ENCODE measurements at places on chromosomes 3 and 15.

GRCh38 chr3:188664795-188665194 is 507.0 kb upstream of the TPRG1 start:
- DNase-seq: no peak

GRCh38 chr3:137325170-137325569 is 367.4 kb downstream of the IL20RB start:
- DNase-seq: no peak

DNA sequence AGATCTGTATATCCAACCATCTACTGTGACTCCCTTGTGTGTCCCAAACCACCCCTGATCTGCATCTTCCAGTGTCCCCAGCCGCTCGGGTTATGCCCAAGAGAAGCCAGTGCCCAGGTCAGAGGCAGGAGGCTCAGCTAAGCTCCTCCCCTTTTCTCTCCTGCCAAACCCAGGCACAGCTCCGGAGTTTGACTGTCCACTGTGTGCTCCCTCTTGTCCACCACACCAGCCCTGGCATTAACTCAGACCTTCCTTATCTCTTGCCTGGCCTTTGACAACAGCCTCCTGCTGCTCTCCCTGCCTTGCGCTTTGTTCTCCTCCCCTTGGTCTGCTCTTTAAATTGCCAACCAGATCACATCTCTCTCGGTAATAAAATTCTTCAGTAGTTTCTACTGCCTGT is 39.3 kb downstream of the DGKG start:
- no peak for DNase-seq

GRCh38 chr3:20574746-20575145 is 388.7 kb upstream of the SGO1 start:
- no peak for DNase-seq

DNA sequence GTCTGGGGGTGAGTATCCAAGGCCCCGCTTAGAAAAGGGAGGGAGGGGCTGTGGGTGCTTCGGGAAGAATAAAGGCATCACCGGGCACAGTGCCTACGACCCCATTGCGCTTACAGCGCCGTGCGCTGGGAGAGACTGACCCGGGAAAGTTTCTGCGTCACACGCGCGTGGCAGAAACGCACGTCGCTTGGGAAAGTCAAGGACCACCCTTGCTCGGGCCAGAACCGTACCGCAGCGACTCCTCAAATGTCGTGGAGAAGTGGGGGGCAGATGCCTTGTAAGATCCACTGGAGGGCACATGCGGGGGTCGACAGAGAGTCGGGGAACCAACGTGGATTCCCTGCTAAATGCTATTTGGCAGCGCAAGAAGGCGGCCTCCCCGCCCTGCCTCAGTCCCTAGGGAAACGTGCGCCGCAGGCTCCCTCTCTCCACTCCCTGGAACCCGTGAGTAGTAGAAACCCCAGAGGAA is 2.4 kb downstream of the ADAMTS9 start:
- no peak for DNase-seq

DNA sequence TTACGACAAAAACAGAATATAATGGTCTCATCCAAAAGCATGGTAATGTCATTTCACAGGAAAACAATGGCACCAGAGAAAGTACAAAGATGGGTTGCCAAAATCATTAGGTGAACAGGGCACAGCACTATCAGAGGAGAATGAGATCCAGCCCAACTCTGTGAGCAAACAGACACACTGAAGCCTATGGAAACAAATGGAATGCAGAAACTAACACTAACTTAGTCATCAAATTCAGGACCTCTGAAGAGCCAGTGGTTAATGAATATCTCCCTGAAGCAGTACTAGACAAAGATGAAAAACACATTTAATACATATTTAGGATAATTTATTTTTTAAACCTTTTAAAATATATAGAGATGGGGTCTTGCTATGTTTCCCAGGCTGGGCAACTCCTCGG is 14.6 kb upstream of the RPS17 start:
- DNase-seq: no peak

DNA sequence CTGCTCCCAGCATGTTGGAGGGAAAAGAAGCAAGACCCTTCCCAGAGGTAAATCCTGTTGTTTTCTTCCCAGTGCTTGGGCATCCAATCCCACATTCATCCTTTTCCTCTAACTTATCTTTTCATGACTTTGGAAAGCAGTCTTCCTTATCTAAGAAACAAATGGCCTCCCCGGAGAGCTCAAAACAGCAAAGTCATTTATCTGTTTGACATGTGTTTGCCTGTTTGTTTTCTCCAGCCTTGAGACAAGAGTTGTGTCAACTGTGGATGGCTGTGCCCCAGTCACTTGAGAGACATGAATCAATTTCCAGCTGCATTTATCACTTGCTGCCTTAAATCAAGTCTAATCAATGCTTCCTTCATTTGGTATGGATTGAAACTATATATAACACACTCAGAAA is 103.9 kb downstream of the SHQ1 start:
- no peak for DNase-seq

GRCh38 chr3:16543242-16543864 is 29.9 kb upstream of the RFTN1 start:
- DNase-seq: no peak

GRCh38 chr15:53625962-53626845 is 133.3 kb downstream of the WDR72 start:
- no peak for DNase-seq

- DNase-seq: no peak
These were observed 3.9 kb upstream of the HAPLN3 start for GRCh38 chr15:88899251-88899650.

DNA sequence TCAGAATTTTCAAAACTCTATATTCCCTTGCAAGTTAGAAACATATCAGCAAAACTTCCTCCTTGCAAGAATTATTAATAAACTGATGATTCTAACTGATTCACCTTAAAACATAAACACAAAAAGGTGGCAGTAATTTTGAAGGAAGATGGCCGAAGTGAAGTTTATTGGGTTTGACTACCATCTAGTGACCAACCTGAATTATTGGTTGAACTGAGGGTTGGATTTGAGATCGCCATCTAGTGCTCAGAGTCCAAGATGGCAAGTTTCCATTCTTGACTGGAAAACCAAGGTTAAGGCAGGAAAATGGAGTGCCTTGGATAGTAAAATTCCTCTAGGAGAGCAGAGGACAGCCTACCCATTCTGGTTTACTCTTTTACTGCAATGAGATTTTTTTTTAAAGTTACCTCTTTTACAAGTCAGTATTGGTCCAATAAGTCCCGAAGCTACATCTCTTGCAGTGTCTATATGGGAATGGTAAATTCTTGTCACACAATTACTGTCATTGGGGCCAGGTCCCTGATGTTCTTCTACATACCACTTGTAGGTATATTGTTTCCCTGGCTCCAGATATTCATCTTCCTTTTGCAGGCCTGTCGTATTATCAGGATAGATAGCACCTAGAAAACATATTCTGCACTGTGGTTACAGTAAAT is 51.6 kb upstream of the CP start:
- DNase-seq: peak; percentile 90

DNA sequence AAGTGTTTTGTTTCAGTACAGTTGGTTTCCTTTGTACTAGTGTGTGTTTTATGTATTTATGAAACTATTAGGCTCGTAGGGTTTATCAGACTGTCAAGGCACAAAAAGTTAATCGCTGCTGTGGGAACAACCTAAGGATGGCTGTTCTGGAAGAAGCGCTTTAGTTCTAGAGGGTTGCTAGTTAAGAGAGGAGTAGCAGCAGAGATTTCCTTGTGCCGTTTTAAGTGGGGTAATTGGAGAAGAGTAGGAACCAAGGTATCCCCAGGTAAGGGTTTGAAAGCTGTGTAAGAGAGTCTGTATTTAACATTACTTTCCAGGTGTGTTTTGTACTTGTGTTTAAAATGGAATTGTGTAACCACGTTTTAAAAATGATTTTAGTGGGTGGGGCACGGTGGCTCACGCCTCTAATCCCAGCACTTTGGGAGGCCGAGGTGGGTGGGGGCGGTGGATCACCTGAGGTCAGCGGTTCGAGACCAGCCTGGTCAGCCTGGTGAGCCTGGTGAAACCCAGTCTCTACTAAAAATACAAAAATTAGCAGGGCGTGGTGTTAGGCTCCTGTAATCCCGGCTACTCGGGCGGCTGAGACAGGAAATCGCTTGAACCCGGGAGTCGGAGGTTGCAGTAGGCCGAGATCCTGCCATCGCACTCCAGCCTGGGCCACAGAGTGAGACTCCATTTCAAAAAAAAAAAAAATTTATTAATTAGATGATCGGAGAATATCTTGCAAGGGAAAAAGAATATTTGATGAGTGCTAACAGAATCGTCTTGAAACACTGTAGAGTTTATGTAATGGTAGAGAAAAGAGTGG is 2.6 kb downstream of the MORF4L1 start:
- DNase-seq: no peak

DNA sequence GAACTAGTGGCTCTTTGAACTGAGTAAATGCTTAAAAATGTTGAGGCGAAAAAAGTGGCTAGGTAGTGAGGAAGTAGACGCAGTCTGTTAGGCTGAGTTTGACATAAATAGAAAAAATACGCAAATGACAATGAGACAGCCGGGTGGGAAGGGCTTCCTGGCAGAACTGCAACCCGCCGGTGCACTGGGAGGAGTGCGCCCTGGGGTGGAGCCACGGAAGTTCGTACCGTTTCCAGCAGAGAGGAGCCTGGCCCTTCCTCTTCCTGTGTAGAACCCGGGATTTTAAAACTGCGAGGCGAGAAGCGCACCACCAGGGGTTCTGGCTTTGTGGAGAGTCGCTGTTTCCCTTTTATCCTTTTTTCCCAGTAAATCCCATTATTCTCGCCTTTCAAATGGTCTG is 602.6 kb downstream of the PYDC2 start:
- DNase-seq: no peak

DNA sequence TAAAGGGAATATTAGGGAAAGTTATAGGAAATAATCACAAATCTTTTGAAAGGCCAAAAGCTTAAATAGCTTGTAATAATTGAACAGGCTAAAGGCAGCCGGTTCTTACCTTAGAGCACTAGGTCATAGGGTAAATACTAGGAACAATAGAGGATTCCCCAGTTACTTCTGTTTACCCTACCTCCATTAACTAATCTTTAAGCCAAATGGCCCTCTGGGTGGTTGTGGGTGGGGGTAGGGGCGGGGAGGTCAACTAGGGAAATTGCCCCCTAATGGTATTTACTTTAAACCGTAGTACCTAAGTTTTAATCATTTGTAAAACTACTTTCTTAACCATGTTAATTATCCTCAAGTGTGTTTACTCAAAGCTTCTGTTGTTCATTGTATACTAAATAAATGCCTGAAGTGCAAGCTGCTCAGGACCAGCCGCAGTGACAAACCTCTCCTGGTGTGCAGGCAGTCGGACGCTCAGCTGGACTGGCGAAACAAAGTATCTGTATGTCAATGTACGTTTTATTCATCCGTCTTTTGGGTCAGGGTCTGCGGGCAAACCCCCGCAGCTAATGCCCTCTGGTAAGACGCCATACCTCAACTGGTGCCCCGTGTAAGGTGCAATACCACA is 18.9 kb downstream of the MAGEL2 start:
- DNase-seq: no peak

DNA sequence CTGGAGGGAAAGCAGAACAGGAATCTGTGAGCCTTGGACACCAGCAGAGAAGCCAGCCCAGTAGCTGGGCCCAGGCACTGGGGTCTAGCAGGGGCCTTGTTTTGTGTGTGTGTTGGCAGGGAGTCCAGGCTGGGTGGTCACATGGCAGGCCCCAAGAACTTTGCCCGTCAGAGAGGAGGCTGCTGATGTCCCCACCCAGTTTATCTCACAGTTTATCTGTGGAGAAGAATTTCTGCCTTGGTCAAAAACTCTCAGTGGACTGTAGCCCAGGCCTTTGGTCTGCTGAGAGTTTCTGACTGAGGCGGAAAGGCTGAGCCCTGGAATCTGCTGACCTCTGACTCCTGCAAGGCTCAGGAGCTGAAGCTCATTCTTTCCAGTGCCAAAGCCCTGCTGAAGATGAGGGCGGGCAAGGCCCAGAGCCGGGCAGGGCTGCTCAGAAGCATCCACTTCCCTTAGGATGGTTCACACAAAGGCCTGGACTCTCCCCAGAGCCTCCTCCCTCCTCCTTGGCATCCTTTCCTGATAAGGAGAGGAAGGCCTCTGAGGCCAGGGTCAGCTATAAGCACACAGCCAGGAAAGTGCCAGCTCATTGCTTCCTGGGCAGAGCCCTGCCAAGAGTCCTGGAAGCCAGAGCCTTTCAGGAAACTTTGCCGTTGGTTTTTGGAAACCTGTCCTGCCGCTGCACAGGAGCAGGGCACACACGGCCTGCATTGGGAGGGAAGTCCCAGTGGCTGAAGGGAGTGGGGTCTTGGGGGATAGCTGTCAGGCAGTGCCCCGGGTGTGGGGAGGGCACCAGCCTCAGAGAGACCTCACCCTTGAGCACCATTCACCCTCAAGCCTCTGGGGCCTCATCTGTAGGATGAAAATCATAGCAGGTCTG is 37.2 kb upstream of the SLCO2A1 start:
- no peak for DNase-seq

DNA sequence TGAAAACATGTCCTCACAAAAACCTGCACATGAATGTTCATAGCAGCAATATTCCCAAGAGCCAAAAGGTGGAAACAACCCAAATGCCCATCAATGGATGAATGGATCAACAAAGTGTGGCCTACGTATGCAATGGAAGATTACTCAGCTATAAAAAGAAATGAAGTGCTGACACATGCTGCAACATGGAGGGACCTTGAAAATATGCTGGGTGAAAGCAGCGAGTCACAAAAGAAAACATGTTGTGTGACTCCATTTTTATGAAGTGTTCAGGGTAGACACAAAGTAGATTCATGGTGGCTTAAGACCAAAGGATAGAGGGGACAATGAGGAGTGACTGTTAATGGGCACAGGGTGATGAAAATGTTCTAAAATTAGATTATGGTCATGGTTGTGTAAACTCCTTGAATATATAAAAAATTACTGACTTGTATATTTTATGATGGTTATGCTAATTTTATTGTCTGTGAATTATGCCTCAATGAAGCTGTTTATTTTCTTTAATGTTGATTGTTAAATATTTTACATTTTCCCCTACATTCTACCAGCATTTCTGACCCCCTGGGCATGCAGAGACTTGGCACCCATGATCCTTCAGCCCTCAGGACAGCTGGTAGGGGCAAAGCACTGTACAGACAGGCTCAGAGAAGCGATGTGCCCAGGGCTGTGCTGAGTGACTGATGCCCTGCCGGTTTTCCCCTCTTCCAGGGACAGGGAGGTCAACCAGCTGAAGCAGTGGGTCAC is 37.8 kb downstream of the CFAP100 start:
- no peak for DNase-seq

GRCh38 chr3:58604031-58604430 is 26.8 kb upstream of the FAM107A start:
- no peak for DNase-seq

- DNase-seq: peak; percentile 49
These were observed 3.3 kb downstream of the ANKRD63 start for GRCh38 chr15:40279437-40280141.

GRCh38 chr15:50135031-50135551 is 16.1 kb upstream of the ATP8B4 start:
- DNase-seq: no peak

DNA sequence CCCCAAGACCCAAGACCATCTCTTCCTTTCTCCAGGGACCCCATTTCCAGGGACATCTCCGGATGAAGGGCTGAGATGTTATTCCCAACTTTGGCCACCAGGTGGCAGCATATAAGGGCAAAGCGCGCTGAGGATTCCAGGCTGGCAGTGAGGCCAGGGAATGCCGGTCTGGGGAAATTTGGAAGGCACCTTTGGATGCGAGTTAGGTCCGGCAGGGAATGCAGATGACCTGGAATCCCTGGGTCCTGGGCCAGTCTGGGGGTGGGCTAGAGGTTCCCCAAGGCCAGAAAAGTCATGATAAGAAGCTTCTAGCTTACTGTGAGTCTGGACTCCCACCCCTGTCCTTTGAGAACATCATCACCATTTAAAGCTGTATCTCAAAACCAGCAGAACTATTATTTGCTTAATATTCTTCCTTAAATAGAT is 1.6 kb upstream of the CHST13 start:
- DNase-seq: peak; percentile 35
